ENCODE measurements at places on chromosomes 4 and X. TPM values are rescaled to one million over a fixed set of nuclear protein-coding genes. Genes with fewer than 3 reads are reported as not detected.

- peak; percentile 26 for DNase-seq
Observed at GRCh38 chr4:122450847-122451246, 5.7 kb downstream of the IL2 start.

MAGEA4 gene
- total RNA-seq: not detected

GRCh38 chrX:19807414-19807813 is 80.0 kb downstream of the SH3KBP1 start:
- DNase-seq: no peak

DNA sequence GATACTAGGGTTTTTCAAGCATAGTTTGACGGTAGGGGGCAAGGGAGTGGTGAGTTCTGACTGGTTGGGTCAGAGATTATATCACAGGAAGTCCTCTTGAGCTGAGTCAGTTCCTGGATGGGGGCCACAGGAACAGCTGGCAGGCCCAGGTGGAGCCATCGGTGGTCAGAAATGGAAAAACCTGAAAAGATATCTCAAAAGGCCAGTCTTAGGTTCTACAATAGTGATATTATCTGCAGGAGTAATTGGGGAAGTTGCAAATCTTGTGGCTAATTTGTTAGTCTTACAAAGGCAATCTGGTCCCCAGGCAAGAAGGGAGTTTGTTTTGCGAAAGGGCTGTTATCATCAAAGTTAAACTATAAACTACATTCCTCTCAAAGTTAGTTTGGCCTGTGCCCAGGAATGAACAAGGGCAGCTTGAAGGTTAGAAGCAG is 159.3 kb downstream of the PTCHD1 start:
- no peak for DNase-seq

DNA sequence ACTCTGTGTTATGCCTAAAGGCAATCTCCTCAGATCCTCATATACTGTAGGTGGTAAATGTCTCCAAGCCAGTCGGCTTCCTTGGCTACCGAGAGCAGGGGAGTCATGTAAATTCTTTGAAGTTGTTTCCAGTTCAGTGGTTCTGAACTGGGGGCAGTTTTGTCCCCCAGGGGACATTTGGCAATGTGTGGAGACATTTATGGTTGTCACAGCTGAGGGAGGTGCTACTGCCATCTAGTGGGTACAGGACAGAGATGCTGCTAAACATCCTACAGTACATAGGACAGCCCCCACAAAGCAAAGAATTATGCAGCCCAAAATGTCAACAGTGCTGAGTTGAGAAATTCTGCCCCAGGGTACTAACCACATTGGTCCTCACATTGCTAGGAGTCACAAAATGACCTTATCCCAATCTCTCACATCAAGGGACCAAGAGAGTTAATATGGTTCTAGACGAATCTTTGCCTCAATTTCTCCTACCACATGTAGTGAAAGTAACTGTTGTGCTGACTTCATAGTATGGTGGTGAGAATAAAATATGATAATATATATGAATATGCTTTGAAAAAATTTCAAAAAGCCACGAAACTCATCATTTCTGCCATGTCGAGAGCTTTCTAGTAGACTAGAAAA is 104.4 kb upstream of the ARHGAP24 start:
- DNase-seq: peak; percentile 28

- no peak for DNase-seq
Observed at GRCh38 chrX:72314881-72315280, 9.2 kb upstream of the CITED1 start.

DNA sequence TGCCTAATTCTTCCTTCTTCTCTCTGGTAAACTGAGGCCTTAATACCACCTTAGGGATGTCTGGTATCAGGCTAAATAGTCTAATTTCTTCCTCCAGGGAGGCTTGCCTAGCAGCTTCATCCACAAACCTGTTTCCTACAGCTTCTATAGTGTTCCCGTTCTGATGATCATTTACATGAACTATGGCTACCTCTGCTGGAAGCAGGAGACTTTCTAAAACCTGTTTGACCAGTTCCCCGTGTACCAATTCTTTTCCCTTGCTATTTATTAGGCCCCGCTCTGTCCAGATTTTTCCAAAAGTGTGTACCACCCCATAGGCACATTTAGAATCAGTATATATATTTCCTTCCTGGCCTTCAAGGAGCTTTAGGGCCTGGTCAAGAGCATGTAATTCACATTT is 5.8 kb upstream of the USP38 start:
- DNase-seq: no peak
